ENCODE measurements at places on chromosomes 7 and 10.

DNA sequence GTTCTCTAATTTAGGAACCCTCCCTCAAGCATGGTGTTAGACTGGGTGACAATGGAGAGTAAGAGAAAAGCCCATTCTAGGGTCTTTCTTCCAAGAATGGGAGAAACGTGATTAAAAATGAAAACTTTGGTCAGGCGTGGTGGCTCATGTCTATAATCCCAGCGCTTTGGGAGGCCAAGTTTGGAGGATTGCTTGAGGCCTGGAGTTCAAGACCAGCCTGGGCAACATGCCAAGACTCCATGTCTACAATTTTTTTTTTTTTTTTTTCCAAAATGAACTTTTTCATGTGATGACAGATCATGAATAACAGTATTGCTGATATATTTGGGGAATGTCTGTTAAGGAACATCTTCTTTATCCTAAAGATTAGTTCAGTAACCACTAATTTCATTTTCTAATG, 194.6 kb downstream of the MLLT10 start:
- no peak for DNase-seq

DNA sequence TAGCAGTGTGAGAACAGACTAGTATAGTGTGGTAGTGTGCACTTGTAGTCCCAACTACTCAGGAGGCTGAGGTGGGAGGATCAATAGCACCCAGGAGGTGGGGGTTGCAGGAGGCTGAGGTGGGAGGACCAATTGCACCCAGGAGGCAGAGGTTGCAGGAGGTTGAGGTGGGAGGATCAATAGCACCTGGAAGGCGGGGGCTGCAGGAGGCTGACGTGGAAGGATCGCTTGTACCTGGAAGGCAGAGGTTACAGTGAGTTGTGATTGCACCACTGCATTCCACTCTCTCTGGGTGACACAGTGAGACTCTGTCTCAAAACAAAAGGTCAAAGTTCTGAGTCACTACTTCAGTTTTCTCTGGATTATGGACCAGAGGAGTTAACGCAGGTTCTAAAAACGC, 22.6 kb upstream of the DIP2C start:
- no peak for DNase-seq

DNA sequence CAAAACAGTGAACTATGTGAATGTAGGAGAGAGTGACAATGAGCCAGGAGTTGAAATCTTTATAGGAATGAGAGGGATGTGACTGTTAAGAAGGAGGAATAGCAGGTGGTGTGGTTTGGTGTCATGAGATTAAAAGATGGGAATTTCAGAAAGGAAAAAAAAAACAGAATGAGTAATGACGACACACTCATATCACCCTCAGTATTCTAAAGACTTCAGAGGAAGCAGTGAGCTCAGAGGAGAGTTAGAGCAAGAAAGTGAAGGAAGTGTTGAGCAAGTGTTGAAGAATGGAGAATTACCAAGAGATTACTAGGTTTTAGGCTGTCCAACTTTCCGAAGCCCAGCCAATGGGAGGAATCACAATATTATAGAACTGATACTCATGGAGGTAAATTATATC, 220.5 kb upstream of the HGF start:
- DNase-seq, result peak; percentile 40

DNA sequence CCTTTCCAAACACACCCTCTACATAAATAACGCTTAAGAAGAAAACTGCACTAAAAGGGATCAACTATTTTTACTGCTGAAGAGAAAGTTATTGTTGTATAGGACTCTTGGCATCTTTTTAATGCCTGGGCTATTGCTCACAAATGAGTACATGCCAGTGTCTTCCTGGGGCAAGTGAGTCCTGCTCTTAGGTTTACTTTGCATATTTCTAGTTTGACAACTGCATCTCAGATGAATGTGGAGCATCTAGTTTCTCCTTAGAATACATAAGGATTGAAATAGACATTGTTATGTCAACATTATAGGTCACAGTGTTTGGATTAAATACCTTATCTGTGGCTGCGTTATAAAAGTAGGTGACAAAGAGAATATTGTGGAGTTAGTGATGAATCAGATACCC, 44.5 kb downstream of the PSMC2 start:
- no peak for DNase-seq

- no peak for DNase-seq
Measured at GRCh38 chr7:15783987-15784693, 97.7 kb upstream of the MEOX2 start.

- no peak for DNase-seq
Measured at GRCh38 chr10:66505003-66505657, 420.7 kb upstream of the LRRTM3 start.

GRCh38 chr7:75798770-75799169, 14.8 kb downstream of the CCL24 start:
- DNase-seq, result no peak

- DNase-seq, result peak; percentile 48
Measured at GRCh38 chr10:79152423-79152817, 83.7 kb downstream of the ZMIZ1 start.

DNA sequence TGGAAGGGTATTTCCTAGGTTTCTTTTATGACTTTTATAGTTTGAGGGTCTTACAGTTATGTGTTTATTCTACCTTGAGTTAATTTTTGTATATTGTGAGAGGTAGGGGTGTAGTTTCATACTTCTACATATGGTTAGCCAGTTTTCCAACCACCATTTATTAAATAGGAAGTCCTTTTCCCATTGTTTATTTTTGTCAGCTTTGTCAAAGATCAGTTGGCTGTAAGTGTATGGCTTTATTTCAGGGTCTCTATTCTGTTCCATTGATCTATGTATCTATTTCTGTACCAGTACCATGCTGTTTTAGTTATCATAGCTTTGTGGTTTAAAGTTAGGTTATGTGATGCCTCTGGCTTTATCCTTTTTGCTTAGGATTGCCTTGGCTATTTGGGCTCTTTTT, 71.9 kb upstream of the CC2D2B start:
- no peak for DNase-seq

- DNase-seq, result no peak
Measured at GRCh38 chr10:27699776-27700175, 45.8 kb downstream of the MKX start.

- no peak for DNase-seq
Measured at GRCh38 chr7:140142031-140142430, 34.8 kb downstream of the KDM7A start.

- DNase-seq, result no peak
Measured at GRCh38 chr7:2163600-2164555, 68.9 kb downstream of the MAD1L1 start.

GRCh38 chr7:148672041-148672440, 26.7 kb upstream of the CUL1 start:
- no peak for DNase-seq

DNA sequence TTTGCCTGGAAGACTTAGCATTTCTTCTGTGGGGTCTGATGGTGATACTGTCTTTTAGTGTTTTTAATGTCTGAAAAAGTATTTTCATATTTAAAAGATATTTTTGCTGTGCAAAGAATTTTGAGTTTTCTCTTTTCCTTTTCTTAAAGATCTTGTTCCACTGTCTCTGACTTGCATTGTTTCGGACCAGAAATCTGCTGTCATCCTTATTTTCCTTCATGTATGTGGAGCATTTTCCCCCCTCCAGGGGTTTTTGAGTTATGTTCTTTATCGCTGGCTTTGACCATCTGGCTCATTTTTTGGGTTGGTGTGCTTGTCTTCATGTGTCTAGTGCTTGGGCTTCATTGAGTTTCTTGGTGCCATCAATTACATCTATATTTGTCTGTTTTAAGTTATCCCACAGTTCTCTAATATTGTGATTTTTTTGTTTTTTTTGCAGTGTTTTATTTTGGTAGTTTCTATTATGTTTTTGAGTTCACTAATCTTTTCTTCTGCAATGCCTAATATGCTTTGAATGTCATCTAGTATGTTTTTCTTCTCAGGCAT, 119.9 kb downstream of the MGMT start:
- peak; percentile 38 for DNase-seq

DNA sequence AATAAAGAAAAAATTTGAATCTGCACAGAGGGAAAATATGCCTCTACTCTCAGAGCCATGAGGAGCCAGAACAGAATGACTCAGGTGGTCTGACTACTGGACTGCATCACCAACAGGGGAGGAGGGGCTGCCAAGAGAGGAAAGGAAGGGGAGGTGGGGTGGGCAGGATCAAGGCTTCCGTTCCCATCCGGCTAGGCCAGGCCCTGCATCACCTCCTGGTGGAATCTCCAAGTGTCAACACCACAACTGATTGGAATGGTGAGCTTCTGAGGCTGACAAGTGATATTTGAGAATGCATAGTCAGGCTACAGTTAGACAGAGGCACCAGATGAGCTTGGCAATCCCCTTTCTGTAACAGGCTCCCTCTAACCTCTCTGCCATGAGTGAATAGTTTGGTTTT, 10.4 kb upstream of the GPR26 start:
- DNase-seq, result peak; percentile 30

- DNase-seq, result no peak
Measured at GRCh38 chr7:13841284-13841683, 148.2 kb downstream of the ETV1 start.

DNA sequence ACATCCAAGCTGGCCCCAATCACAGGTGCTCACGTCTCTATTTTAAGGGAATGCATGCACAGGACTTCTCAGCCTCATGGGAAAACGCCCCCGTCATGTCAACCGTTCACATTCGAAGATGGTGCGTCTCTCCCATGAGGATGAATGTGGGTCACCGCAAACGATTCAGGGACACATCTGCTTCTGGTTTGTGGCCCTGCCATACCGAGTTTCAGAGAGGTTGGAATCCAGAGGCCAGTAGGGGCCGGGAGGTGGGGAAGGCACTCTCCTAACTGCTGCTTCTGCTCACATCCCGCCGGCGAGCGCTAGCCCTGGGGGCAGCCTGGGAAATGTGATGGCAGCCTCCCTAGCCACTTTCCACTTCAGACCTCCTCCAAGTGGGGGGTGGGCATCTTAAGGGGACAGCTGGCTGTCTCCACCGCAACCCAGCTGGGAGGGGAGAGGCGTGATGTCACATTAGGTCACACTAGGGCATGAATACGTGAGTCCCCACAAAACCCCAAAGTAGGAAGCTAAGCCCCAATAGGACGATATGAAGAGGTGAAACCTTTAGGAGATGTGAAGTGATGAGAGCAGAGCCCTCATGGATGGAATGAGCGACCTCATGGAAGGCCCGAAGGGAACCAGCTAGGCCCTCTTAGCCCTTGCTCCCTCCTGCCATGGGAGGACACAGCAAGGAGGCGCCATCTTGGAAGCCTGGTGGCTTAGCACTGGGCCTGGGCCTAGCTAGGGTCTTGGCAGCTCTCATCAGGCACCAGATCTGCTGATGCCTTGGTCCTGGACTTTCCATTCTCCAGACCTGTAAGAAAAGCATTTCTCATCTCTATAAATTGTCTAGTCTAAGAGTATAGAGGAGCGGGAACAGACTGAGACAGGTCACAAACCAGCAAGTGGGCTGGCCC, 107.8 kb downstream of the TCERG1L start:
- no peak for DNase-seq

DNA sequence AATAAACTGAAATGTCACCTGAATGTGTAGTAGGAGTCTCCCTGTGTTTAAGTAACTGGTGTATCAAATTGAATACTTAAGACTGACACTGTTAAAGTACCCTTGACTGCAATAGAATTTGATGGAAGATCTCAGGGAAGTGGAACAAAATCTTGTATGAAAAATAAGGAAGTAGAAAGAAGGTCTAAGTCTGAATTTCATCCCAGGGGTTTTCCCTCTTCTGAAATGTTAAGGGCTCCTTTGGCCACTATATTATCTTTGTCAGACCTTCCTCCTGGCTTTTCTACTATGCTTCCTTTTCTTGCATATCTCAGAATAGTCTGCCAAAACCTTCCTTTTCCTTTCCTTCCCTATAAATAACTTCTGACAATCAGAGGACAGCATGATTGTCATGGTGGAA, 59.6 kb downstream of the BLNK start:
- no peak for DNase-seq

DNA sequence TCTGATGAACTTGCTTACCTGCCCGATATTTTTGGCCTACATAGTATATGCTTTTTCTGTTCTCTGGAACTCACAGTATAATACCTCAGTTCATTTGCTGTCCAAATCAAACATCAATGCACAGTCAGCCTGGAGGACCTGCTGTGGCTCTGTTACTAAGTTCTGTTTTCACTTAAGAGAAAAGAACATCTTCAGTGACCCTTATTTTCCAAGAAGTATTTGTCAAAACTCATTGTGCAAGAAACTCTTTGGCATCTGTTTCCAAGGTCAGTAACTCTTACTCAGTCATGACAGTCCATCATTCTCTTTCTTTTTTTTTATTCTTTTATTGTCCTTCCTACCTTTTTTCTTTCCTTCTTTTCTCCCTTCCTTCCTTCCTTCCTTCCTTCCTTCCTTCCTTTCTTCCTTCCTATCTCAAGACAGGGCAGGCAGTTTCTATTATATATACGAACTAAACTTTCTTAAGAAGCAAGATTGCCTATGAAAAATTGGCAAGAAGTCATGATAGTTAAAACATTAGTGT, 37.8 kb upstream of the SEM1 start:
- no peak for DNase-seq

GRCh38 chr7:24707988-24708615, 49.2 kb downstream of the GSDME start:
- DNase-seq, result no peak

- no peak for DNase-seq
Measured at GRCh38 chr10:71462062-71462935, 65.6 kb downstream of the CDH23 start.

GRCh38 chr7:32390210-32390609, 100.0 kb downstream of the LSM5 start:
- no peak for DNase-seq

DNA sequence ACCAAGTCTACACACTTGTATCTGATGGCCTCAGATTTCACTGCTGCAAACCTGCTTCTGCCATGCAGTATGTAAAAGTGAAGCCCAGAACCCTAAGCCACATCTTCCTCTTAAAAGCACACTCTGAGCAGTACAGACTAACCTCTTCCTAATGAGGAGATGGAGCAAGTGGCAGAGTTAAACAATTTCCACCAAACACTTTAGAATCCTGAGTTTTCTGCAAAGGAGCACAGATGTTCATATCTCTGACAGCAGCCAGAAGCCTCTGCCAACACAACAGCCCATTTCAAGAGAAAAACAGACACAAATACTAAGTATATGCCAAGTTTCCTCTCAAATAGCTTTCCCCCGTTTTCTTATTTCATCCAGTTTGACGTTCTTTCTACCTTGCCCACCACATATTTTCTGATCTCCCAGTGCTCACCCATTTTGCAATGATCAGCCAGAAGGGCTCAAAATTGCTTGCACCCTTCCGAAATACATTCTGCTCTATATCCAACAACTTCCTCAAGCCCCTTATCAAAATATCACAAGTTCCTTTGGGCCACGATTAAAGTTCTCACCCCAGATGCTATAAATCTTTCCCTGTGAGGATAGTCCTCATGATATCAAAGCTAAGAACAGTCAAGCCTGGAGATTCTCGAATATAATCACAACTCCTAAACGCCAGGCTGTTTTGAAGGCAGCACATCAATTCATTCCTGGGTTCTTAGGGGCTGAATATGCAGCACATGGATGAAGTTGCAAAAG, 27.5 kb downstream of the ELMO1 start:
- DNase-seq, result no peak

- no peak for DNase-seq
Measured at GRCh38 chr10:10497245-10497644, 520.4 kb upstream of the CELF2 start.

DNA sequence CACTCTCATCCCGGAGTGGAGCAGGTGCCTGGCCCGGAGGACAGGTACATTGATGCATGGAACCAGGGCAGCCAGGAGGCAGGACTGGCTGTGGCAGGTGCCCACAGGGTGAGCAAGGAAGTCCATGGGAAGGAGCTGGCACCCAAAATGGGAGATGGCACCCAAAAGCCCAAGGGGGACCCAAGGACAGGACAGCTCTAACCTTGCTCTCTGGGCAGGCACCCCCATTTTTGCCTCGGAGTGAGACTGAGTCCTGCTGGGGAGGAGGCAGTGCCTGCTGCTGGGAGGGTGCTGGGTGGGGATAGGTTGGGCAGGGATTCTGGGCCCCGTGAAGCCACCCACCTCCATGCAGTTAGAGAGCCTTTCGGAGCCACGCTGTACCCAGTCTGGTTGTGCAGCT, 234.5 kb downstream of the TCERG1L start:
- DNase-seq, result no peak

All from ACHN (cell line).